Foreskin fibroblast (primary cell): ENCODE measurements at places on chromosomes 3 and 15.
A peak's percentile ranks its signal among the peaks of the same experiment; 100 is the strongest.

- no peak for DNase-seq
These were observed 80.3 kb upstream of the ABHD17C start for GRCh38 chr15:80614711-80615360.

GRCh38 chr3:105865867-105866350 lies 2.9 kb downstream of the CBLB start:
- DNase-seq, result peak; percentile 12

DNA sequence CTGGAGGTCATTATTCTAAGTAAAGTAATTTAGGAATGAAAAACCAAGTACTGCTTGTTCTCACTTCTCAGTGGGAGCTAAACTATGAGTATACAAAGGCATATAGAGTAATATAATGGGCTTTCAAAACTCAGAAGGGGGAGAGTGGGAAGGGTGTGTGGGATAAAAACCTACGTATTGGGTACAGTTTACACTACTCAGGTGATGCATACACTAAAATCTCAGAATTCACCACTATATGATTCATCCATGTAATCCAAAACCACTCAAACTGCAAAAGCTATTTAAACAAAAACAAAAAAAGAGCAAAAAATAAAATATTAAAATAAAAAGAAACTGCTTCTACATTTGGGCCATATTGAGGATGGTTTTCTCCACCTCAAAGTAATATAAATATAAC lies 623.3 kb downstream of the NSUN3 start:
- DNase-seq, result no peak

DNA sequence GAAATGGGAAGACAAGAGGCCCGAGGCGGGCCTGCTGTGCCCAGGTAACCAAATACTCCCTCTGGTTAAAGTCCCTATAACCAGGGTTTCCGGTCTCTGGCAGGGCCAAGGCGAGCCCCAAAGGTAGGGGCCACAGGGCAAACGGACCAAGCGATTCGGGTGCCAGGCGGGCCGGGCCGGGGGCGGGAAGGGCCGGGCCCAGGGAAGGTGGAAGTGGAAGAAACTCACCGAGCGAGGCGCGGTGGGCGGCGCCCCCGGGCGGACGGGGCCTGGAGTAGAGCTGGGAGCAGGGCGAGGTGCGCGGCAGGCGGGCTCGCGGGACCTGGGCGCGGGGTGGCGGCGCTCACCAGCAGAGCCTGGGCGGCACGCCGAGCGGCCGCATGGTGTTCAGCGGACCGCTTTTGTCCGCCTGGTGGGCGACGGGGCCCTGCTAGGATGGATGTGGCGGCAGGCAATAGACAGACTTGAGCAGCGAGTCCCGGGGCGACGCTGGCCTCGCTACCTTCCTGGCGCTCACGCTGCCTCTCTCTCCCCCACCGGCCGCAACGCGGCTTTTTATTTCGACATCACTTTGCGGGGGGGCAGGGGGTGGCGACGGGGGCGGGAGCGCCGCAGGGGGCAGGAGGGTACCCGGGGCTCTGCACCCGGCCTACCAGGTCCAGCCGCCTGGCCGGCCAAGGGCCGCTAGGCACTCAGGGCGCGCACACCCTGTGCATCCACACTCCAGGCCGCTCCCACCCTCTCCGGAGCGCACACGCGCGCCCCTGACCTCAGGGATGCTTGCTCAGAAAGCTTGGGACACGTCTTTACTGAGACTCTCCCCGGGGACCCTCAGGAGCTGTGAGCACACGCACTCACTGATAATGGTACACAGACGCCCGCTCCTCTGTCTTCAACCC lies at the start of gene GATA2:
TSS of gene GATA2 (minus strand) at position 531 of the 899 bp plus-strand sequence. CDS start 6,170 bp downstream, outside the sequence.
- peak; percentile 33 for DNase-seq

DNA sequence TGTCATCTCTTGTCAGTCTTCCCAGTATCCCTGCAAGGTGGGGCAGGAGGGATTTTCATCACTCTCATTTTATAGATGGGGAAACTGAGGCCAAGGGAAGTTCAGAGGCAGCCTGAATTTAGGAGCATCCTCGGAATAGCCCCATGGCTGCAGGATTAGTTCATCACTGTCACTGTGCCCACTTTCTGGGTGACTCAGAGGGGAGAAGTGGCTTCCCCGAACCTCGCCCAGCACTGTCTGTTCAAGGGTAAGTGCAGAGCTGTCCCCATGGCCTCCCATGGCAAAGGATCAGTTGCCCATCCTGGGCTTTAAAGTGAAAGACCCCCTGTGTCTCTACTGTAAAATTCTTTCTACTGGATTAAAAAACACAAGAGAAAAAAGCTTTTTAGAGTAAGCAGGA lies 60.0 kb upstream of the SEC13 start:
- peak; percentile 42 for DNase-seq

GRCh38 chr15:67992834-67993233 lies 61.3 kb upstream of the PIAS1 start:
- no peak for DNase-seq

GRCh38 chr3:10392244-10392643 lies 71.3 kb upstream of the SEC13 start:
- DNase-seq, result no peak

GRCh38 chr3:183022936-183023516 lies 42.7 kb upstream of the DCUN1D1 start:
- DNase-seq, result no peak

DNA sequence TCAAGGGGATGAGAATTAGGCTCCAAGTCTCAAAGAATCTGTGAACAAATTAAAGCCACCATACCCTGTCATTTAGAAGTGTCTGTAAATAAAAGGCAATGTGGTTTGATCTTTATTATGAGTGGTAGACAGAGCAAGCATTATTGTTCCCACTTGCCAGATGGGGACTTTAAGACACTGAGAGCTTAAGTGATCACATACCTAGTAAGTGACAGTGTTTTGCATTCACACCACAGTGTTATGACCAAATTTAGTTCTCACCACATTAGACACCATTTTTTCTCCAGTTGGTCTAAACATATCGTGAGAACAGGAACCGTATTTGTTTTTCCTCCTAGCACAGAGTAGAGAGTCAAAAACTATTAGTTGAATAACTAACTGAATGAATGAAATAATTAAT lies 13.2 kb upstream of the ZBED2 start:
- no peak for DNase-seq

- no peak for DNase-seq
These were observed 218.9 kb upstream of the THRB start for GRCh38 chr3:24713516-24713915.

- no peak for DNase-seq
These were observed 34.0 kb downstream of the WWTR1 start for GRCh38 chr3:149623824-149624223.

DNA sequence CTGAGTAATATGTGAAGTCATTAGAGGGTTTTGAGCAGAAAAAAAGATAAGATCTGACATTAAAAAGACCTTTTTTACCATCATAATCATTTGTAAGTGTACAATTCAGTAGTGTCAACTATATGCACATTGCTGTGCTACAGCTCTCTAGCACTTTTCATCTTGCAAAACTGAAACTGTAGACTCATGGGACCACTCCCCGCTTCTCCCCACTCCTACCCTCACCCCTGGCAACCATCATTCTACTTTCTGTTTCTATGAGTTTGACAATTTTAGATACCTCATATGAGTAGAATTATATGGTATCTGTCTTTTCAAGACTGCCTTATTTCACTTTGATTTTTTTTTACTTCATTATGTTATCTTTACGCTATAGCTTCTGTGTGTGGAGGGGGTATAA lies 112.8 kb downstream of the NSUN3 start:
- no peak for DNase-seq

GRCh38 chr15:45551676-45552075 lies 29.1 kb upstream of the SLC30A4 start:
- peak; percentile 65 for DNase-seq

DNA sequence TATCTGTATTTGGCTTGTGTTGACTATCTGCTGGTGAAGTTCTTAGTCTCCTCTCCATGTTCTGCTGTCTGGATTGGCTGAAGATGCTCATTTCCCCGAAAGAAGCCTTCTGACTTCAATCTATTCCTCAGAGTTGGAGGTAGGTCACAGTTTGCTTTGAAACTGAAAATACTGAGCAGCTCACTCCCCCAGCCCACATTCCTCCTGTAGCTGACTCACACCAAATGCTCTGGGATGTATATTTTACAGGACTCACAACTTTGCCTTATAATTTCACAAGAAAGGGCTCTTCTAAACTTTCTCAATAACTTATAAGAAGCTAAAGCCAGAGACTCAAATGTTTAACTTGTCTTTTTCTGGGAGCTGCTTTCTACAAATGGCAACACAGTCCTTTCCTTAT lies 36.3 kb upstream of the SNX4 start:
- peak; percentile 18 for DNase-seq

DNA sequence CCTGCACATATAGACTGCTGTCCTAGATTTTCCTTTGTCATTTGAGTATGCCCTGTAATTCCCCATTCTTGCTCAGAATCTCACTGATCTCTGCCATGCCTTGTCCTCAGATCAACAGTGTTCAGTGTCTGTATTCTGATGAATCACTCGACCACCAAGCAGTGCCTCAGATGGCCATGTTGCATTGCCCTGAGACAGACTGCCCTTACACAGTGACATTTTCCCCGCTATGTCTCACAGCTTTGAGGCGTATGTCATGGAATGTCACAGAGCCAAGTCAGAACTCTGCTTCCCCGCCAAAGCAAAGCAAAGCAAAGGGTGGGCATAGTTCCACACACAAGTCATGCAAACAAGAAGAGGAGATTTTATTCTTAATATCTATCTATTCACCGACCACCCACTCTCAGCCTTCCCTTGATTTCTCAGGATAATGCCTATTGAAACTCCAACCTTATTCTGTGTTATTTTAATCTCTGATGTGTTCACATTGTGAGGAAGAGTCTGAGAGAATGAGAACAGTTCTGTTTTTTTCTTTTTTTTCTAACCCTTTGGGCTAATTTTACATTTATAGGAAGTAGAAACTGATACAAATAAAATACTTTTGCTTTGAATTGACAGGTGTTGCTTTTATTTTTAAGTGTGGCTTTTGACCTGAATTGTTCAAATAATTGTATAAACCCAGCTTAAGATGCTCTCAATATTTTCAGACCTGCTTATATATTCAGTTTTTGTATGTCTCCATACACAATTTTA lies 16.9 kb upstream of the PSMD6 start:
- no peak for DNase-seq

DNA sequence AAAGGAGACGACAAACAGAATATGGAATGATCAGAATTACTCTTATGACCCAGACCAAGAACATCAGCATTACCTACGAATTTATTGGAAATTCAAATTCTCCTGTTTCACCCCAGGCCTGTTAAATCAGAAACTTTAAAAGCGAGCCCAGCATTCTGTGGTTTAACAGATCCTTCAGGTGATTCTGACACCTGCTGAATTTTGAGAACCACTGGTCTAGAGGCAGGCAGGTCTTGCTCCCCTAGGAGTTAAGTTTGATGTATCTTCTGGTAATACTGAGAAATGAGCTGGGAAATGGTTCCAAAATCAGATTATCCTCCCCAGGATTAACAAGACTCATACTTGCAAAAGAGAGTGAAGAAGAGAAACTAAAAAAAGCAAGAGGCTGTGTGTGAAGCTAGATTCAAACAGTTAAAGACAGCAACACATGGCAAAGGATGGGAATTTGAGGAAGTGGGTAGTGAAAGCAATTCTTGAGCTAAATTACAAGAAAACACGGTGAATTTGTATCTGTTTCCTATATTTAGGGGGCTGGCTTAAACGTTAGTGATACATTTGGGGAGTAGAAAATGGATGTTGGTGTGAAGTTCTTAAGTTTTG lies 66.0 kb downstream of the FLNB start:
- DNase-seq, result no peak

DNA sequence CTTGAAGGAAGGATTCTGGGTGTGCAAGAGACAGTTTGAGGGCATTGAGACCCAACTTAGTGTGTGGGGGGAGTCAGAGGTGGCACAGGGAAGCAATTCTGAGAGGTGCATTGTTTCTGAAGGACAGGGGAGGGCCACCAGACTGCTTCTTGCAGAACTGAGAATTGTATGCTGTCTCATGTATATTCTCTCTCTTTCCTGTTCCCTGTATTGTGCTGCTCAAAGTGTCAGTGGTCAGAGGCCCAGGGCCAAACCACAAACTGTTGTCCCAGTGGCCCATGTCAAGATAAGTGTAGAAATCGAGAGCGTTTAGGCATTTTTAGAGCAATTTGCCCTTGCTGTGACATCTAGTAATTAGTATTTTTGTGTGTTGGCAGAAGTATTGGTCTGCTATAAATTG lies 567.1 kb downstream of the EDEM1 start:
- DNase-seq, result no peak

GRCh38 chr3:53354945-53355498 lies 7.7 kb upstream of the DCP1A start:
- DNase-seq, result peak; percentile 24

DNA sequence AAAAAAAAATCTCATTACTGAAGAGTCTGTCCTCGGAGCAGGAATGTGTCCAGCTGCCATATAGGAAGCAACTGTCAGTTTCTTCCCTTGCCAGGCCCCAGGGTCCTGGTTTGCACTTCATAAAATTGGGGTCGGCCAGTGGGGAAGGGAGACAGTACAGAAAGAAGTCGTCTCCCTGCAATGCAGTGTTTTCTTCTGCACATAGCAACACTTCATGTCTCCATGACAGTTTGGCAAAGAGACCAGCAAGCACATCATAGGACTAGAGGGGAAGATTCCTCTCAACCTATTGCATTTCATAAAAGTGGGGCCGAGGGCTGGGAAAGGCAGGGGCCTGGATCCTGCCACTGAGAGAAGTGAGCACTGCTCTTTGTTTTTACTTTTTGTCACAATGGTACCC lies 138.2 kb upstream of the HACD2 start:
- no peak for DNase-seq

- DNase-seq, result no peak
These were observed 1017.3 kb upstream of the EPHA6 start for GRCh38 chr3:95797081-95797480.

- no peak for DNase-seq
These were observed 154.5 kb upstream of the TSC22D2 start for GRCh38 chr3:150253622-150254021.

DNA sequence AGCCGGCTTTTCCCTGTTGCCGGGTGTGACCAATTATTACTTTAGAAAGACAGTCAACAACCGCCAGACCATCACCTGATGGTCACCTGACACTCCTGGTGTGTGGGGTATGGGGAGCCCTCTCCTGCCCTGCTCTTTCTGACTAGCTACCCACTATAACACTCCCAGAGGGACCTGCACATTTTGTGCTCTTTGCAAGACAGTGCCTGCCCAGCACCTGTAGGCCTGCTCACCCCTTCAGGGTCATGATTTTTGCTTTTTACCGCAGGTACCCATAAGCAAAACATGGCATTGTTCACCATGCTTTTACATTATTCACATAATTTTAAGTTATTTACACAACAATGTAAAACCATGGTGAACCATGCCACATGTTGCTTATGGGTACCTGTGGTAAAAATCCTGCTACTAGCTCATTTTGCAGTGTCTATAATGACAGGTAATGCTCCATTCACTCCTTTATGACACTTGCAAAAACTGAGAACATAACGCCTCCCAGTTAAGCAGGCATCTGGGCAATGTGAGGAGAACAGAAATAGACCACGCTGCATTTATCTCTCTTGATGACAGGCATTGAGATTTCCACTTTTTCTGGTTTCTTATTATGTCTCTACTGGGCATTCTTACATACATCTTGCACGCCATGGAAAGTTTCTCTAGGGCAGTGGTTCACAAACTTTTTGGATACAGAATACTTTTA lies 9.9 kb downstream of the CCRL2 start:
- no peak for DNase-seq

DNA sequence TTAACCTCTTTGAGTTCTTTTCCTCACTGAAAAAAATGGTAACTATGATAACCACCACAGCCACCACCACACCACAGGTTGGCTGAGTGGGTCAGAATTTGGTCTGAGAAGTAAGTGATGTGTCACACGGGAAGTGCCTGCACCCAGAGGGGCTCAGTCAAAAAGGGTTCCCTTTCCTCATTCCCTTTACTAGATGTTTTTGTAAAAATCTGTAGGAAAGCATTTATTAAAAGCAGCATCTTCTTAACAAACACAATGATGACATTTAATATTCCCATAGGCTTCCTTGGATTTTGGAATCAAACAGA lies 23.2 kb downstream of the CFAP92 start:
- DNase-seq, result no peak
